ENCODE measurements at places on chromosomes 4 and X. TPM values are rescaled to one million over a fixed set of nuclear protein-coding genes. Genes with fewer than 3 reads are reported as not detected.

- no peaks in the 10 kb centered on the region for H3K27me3 ChIP-seq
- H3K36me3 ChIP-seq = no peaks in the 10 kb centered on the region
- H3K27ac ChIP-seq = peak overlapping the region; percentile 19
- H3K4me1 ChIP-seq = no peaks in the 10 kb centered on the region
- peak; percentile 75 for DNase-seq
These were observed 158.7 kb downstream of the SPRY1 start for GRCh38 chr4:123555233-123555806.

DNA sequence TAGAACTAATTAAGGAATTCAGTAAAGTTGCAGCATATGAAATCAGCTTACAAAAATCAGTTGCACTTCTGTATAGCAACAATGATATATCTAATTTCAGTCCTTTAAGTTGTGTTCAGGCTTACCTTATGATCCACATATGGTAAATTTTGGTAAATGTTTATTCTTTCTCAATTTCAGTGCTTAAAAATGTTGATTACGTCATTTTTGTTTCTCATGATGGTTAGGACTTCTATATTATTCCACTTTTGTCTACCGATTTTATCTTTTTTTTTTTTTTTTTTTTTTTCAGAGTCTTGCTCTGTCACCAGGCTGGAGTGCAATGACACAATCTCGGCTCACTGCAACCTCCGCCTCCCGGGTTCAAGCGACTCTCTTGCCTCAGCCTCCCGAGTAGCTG is 40.7 kb upstream of the SLC6A14 start:
- H3K36me3 ChIP-seq = no peaks in the 10 kb centered on the region
- no peak for DNase-seq
- no peak overlapping the region for H3K27ac ChIP-seq
- H3K27me3 ChIP-seq = no peaks in the 10 kb centered on the region
- H3K4me3 ChIP-seq = no peak overlapping the region

Gene ASMT
- not detected for total RNA-seq

- no peak overlapping the region for H3K4me3 ChIP-seq
- no peaks in the 10 kb centered on the region for H3K36me3 ChIP-seq
- H3K27ac ChIP-seq = no peak overlapping the region
These were observed 182.9 kb downstream of the RELL1 start for GRCh38 chr4:37503261-37503660.

Gene TCEAL2
- total RNA-seq = not detected

- no peak for DNase-seq
- no peaks in the 10 kb centered on the region for H3K36me3 ChIP-seq
- no peaks in the 10 kb centered on the region for H3K4me1 ChIP-seq
- no peak overlapping the region for H3K27ac ChIP-seq
- H3K27me3 ChIP-seq = no peaks in the 10 kb centered on the region
- H3K4me3 ChIP-seq = no peak overlapping the region
These were observed 1002.7 kb upstream of the PCDH7 start for GRCh38 chr4:29717287-29718057.

DNA sequence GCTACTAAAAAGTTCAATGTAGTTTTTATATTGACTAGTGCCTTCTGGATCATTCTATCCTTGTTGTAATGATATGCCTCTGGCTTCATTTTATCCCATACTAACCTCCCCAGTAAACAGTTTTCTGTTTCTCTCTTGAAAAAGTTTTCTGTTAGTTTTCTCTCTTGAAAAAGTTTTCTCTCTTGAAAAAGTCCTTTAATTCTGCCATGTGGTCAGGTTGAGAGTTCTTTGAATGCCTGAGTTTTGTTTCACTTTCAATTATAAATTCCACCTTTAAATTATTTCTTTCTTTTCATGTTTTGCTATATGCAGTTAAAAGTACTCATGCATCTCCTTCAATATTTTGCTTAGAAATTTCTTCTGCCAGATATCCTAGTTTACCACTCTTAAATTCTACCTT is 1139.6 kb downstream of the STPG2 start:
- no peak overlapping the region for H3K27ac ChIP-seq
- no peaks in the 10 kb centered on the region for H3K36me3 ChIP-seq
- H3K27me3 ChIP-seq = no peaks in the 10 kb centered on the region
- H3K4me1 ChIP-seq = no peaks in the 10 kb centered on the region

DNA sequence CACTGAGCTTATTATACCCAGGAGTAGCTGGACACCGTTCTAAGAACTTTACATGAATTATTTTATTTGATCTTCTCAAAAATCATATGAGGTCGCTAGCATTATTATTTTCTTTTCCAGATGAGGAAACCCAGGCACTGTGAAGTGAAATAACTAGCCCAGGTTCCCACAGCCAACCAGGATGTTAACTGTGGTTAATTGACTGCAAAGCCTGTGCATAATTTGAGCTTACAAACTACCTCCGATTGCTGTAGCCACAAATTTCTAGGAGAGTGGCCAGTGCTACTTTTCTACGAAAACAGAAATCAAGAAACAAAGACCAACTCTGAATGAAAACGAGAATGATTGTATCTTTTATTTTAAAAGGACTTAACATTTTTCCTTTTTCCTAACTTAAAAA is 27.2 kb downstream of the SPRY1 start:
- no peak for DNase-seq
- H3K27ac ChIP-seq = no peak overlapping the region
- H3K36me3 ChIP-seq = no peaks in the 10 kb centered on the region

- no peak for DNase-seq
- peaks cover 22% of the 10 kb centered on the region for H3K4me1 ChIP-seq
- no peak overlapping the region for H3K4me3 ChIP-seq
- H3K27me3 ChIP-seq = no peaks in the 10 kb centered on the region
These were observed 18.4 kb downstream of the FGF2 start for GRCh38 chr4:122845066-122845465.

DNA sequence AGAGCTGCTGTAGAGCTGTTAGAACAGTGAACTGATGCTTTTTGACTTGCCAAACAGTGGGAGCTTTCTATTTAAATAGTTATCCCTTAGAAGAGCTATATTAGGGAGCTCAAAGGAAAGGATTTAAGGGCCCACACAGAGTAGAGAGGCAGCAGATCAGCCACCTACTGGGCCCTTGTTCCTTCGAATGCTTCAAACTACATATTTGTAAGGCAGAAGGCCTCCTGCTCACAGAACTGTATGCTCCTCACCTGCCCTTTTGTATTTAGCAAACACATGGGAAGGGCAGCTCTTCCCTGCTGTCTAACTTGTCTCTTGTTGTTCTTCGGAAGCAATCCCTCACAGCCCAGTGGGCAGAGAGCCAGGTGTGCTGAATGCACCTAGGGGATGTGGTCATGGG is 38.0 kb downstream of the IL1RAPL1 start:
- no peaks in the 10 kb centered on the region for H3K4me1 ChIP-seq
- no peak for DNase-seq
- no peaks in the 10 kb centered on the region for H3K36me3 ChIP-seq

- no peaks in the 10 kb centered on the region for H3K27me3 ChIP-seq
- H3K36me3 ChIP-seq = no peaks in the 10 kb centered on the region
- DNase-seq = no peak
- no peak overlapping the region for H3K4me3 ChIP-seq
These were observed 15.3 kb upstream of the SLC10A4 start for GRCh38 chr4:48467891-48468290.

- no peak overlapping the region for H3K4me3 ChIP-seq
- H3K36me3 ChIP-seq = no peaks in the 10 kb centered on the region
These were observed 746.9 kb downstream of the FAT4 start for GRCh38 chr4:126061655-126062054.

DNA sequence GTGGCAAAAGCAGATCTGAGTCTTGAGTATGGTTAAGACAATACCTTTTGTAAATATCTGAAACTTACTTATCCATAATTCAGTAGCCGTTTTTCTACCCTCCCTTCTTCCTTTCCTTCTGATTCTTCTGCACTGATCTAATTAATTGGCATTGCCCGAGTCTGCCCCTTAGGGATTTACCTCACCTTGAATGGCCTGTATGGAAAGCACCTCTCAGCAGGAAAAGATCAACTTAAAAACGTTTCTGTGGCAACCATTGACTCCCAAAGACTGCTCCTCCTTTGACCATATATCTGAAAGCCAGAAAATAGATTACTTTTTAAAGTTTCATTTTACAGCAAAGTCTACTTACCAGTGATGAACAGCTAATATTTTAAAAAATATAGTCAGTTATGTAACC is 496.5 kb upstream of the LCORL start:
- H3K27me3 ChIP-seq = no peaks in the 10 kb centered on the region
- DNase-seq = no peak
- H3K36me3 ChIP-seq = no peaks in the 10 kb centered on the region
- H3K4me3 ChIP-seq = no peak overlapping the region

Gene MSANTD1
- total RNA-seq = 0.32 TPM

DNA sequence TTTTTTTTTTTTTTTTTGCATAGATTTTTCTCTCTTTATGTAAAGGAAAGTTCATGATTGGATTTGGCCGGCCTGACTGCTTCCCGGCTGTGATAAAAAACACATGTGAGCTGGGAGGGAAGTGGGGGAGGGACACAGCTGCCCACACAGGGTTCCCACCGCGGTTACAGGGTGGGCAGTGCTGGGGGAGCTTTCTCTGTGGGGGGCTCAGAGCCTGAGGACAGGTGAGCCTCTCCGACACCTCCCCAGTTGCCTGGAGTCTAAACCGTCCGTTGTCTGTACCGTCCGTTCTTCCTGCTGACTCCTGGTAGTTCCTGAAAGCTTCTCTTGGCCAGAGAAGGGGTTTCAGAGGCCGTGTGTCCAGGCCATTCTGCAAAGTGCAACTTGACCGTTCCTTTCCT is 21.8 kb downstream of the SHOX start:
- no peak overlapping the region for H3K4me3 ChIP-seq
- no peak for DNase-seq
- no peaks in the 10 kb centered on the region for H3K4me1 ChIP-seq
- no peaks in the 10 kb centered on the region for H3K36me3 ChIP-seq
- H3K27ac ChIP-seq = no peak overlapping the region

Gene VCX3A
- total RNA-seq = not detected

Gene MAGEC1
- not detected for total RNA-seq

Gene USO1
- 98.7 TPM for total RNA-seq

GRCh38 chrX:3268829-3269228 is 77.6 kb downstream of the MXRA5 start:
- no peak overlapping the region for H3K27ac ChIP-seq
- H3K27me3 ChIP-seq = no peaks in the 10 kb centered on the region
- H3K4me1 ChIP-seq = no peaks in the 10 kb centered on the region

- no peaks in the 10 kb centered on the region for H3K27me3 ChIP-seq
- DNase-seq = no peak
- H3K4me3 ChIP-seq = no peak overlapping the region
These were observed 63.1 kb downstream of the SERPINA7 start for GRCh38 chrX:105975382-105975781.

GRCh38 chrX:50403903-50404302 is 66.7 kb downstream of the DGKK start:
- no peaks in the 10 kb centered on the region for H3K36me3 ChIP-seq
- H3K27ac ChIP-seq = no peak overlapping the region
- H3K4me1 ChIP-seq = no peaks in the 10 kb centered on the region
- DNase-seq = no peak

DNA sequence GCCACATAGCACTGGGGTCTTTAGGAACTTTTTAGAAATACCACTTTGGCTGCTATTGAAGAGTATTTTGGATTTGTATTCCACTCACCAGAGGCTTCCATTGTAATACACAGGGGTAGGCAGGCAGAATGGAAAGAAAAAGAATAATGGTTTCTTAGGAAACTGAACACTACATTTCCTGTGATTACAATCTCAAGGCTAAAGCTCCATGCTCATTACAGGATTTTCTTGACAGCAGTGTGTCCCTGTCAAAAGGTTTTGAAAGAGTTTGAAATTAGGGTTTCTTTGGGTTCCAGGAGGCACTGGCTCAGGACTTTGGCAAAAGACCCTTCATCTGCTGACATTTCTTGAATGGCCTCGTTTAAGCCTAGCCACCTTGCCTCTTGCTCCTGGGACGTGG is 74.8 kb upstream of the STIM2 start:
- no peaks in the 10 kb centered on the region for H3K36me3 ChIP-seq
- no peaks in the 10 kb centered on the region for H3K27me3 ChIP-seq
- peaks cover 14% of the 10 kb centered on the region for H3K4me1 ChIP-seq
- H3K4me3 ChIP-seq = no peak overlapping the region
- H3K27ac ChIP-seq = no peak overlapping the region

GRCh38 chr4:47774079-47774478 is 63.8 kb downstream of the CORIN start:
- no peaks in the 10 kb centered on the region for H3K27me3 ChIP-seq
- H3K4me1 ChIP-seq = no peaks in the 10 kb centered on the region

DNA sequence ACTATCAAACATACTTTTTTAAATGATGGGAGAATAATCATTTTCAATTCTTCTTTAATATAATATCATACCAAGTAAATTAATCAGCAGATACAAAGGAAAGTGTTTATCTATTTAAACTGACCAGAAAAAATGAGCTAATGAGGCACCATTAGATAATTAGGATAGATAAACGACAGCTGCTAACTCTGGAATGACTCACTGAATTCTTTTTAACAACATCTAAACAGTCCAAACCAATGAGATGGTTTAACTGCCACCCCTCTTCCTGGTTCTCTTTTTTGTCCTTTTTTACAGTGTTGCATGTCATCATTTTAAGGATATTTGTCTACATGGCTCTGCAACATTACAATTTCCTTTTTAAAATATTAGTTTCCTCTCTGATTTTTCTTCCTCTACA is 41.6 kb downstream of the UNC5C start:
- H3K36me3 ChIP-seq = no peaks in the 10 kb centered on the region
- H3K4me1 ChIP-seq = no peaks in the 10 kb centered on the region
- DNase-seq = no peak
- H3K27ac ChIP-seq = no peak overlapping the region
- no peak overlapping the region for H3K4me3 ChIP-seq

Gene BDH2
- 24.5 TPM for total RNA-seq

GRCh38 chr4:174198828-174199227 is 84.6 kb downstream of the FBXO8 start:
- H3K27me3 ChIP-seq = no peaks in the 10 kb centered on the region
- no peaks in the 10 kb centered on the region for H3K36me3 ChIP-seq
- H3K4me1 ChIP-seq = no peaks in the 10 kb centered on the region
- no peak overlapping the region for H3K27ac ChIP-seq

Gene UGT2B17
- total RNA-seq = not detected

Gene PASD1
- total RNA-seq = not detected

- no peak overlapping the region for H3K27ac ChIP-seq
- H3K36me3 ChIP-seq = no peaks in the 10 kb centered on the region
- no peak overlapping the region for H3K4me3 ChIP-seq
- no peaks in the 10 kb centered on the region for H3K4me1 ChIP-seq
- DNase-seq = no peak
These were observed 166.4 kb upstream of the CPEB2 start for GRCh38 chr4:14835708-14836425.

Gene MAPK10
- total RNA-seq = 2.4 TPM

Data from heart right ventricle (tissue), 16 donors.